ENCODE measurements at places on chromosomes 3 and 15.

DNA sequence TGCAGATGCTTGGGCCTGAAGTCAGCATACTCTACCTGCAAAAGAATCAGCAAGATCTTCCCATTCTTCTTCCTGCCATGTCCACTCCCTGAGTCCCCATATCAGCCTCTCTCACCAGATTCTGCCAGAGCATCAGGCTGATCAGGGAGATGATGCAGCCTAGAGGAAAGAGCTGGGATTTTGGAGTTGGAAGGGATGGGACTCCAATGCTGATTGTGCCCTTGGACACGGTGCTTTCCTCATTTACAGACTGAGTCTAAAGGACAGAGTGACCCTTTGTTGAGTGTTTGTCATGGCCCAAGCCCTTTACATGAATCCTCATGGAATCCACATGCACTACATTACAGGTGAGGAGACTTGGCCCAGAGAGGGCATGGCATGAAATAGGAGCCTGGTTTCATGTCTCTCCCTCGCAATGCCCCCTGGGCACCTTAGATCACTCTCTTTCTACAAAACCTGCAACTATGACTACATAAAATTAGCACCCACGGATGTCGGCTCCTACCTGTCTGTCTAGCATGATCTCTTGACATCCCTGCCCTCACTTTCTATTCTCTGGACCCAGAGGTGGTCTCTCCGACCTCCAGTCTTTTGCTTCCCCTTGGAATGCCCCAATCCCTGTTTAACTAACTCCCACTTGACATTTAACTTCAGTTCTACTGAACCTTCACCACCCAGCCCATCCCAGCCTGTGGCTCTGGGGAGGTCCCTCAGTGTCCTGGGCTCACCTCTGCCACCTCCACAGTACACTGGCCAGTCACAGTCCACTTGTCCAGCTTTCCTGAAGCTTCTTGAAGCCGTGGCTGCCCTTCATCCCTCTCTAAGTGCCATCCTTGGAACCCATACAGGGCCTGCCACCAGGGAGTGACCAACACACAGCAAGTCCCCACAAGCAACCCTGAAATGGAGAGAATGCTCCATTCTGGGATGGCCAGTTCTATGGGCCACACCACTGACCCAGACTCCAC, 173.5 kb downstream of the ABHD5 start:
- no peak for DNase-seq

GRCh38 chr3:163056874-163057497, 1560.4 kb downstream of the OTOL1 start:
- no peak for DNase-seq

GRCh38 chr15:56028430-56028829, 35.0 kb upstream of the NEDD4 start:
- no peak for DNase-seq

- DNase-seq: no peak
Observed at GRCh38 chr15:91970142-91970541, 116.6 kb downstream of the SLCO3A1 start.

GRCh38 chr3:106745344-106746168, 631.7 kb upstream of the CCDC54 start:
- DNase-seq: no peak

DNA sequence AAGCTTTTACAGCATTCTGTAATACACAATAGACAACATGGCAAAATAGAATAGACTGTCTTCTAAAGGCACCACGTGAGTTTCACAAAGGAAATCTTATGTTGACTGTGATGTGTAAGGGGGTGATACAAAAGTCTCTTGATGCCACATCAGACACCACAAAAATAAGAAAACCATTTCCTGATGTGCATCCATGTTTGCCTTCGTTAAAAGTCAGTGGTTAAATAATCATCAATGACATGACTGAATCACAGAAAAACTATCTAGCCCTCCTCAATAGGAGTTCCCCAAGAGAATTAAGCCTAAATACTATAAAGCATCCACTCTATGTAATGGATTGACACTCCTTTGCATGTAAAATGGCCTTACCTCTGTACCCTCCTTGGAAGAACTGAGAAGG, 198.6 kb upstream of the SLC2A2 start:
- DNase-seq: no peak

GRCh38 chr3:131502530-131503319, at the start of gene MRPL3:
TSS of gene MRPL3 (minus strand) at chr3:131502971. CDS start at chr3:131502821, 150 bp downstream.
- DNase-seq: peak; percentile 91

DNA sequence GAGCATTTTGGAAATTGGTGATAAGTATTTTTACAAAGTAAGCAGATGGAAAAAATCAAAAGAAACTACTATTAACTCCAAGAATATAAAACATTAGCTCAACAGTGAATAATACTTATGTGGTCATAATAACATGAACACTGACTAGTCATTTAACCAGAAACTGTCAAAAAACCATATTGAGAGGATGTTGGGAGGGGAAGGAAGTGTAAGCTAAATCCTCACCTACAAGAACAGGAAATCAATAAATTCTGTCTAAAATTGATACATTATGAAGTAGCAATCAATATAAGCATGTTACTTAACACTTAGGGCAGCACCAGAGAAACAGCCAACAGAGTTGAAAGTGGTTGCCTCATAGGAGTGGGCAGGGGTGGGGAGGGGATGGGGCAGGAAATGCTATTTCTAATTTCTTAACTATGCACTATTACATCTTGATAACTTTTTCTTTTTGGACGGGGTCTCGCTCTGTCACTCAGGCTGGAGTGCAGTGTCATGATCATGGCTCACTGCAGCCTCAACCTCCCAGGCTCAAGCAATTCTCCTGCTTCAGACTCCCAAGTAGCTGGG, 41.7 kb downstream of the CCR3 start:
- DNase-seq: no peak

GRCh38 chr3:13242364-13242737, 169.1 kb upstream of the IQSEC1 start:
- no peak for DNase-seq

DNA sequence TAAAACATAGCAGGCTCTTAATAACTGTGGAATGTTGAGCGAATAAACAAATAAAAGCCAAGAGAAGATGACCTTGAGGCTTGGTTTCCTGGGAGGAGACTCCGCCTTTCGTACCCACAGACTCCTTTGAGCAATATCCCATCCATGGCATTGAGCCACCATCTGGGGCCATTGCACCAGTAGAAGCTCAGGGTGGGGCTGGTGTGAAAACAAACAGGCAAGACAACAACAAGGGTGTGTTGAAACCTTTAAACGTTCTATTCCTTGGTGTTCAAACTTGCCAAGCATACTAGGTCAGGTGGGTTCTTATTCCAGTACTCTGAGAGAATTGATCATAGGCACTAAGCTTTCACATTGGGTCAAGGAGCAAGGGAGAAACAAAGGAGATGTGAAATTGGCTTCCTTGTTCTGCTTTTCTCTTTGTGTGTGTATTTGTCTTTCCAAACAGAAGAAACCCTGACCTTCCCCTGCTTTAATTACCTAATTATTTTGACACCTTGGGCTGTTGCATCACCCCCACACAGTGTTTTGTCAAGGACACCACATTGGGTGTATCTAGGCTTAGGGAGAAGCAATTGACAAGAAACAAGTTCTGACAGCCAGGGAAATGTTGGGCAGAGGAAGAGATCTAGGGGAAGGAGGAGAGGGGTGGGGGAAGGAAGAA, 105.1 kb upstream of the BCL6 start:
- no peak for DNase-seq

- no peak for DNase-seq
Observed at GRCh38 chr3:30400926-30401325, 205.5 kb upstream of the TGFBR2 start.

DNA sequence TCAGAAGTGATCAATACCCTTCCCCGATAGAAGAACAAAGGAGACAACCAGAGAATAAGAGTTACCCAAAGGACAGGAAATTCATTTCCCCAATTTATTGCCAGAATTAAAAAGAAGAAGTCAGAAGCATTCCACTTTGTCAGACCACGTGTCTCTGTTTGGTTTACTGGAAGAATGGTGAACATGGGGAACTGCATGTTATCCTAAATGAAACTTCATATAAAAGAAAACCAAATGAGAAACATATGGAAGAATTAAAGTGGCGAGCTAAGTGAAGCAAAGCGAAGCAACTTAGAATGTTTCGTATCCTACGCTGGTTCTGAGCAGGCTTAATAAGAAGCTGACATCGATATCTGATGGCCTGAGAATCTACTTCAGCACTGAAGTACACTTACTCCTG, 190.7 kb downstream of the MAGI1 start:
- no peak for DNase-seq

DNA sequence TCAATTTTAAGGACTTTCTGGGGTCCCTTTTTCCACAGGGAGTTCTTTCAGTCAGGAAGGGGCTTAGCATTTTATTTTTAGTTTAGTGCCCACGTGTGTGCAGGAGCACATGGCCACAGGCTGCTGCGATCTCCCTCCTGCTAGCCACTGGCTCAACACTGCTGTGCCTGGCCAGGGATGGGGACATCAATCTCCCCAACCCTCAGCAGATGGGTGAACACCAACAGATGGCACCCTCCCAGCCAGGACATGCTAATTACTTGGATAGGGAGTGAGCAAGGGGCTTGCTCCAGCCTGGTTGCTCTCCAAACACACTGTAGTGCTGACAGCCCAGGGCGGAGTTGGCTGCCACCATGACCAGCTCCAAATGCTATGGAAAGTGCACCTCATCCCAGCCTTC, 7.4 kb upstream of the RIOX2 start:
- DNase-seq: no peak

DNA sequence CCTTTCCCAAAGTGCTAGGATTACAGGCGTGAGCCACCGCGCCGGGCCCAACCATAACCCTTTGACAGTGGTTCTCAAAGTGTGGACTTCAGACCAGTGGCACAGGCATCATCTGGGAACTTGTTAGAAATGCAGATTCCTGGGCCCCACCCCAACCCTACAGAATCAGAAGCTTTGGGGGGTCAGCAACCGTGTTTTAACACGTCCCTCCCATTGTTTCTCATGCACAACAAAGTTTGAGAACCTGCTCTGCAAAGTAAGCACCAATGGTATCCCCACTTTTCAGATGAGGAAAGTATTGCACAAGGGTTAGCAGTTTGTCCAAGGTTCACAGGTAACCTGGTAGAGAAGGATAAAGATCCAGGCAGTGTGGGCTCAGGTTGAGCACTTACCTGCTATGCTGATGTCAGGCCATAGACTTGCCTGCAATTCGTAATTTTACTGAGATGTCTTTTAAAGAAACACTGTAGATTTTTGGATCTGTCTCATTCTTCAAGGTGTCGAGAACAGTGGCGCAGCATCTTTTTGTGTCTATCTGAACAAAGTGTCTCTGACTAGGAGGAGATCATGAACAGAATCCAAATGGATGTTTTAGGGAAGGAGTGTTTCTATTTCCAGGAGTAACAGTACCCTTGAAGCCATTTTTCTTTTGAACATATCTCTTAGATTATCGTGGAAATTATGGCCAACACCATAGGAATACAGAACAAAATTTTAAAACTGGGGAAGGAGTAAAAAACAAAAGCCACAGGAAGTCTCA, 2.5 kb downstream of the GXYLT2 start:
- DNase-seq: no peak

GRCh38 chr15:80594091-80594889, 100.8 kb upstream of the ABHD17C start:
- no peak for DNase-seq

- no peak for DNase-seq
Observed at GRCh38 chr3:119600732-119601131, 3.0 kb downstream of the PLA1A start.

DNA sequence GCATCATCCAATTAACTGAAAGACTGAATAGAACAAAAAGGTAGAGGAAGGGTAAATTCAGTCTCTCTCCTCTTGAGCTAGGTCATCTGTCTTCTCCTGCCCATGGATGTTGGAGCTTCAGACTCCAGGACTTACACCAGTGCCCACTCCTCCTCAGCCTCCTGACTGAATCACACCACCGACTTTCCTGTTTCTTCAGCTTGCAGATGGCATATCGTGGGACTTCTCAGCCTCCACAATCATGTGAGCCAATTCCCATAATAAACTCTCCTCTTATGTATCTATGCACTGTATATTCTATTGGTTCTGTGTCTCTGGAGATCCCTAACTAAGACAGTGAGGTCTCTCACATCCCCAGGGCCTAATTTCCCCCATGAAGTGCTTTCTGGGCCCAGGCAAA, 140.4 kb downstream of the CD47 start:
- no peak for DNase-seq

- DNase-seq: no peak
Observed at GRCh38 chr3:39021465-39022285, 30.1 kb downstream of the SCN11A start.

GRCh38 chr15:83919978-83920510, 266.1 kb downstream of the ADAMTSL3 start:
- DNase-seq: no peak

DNA sequence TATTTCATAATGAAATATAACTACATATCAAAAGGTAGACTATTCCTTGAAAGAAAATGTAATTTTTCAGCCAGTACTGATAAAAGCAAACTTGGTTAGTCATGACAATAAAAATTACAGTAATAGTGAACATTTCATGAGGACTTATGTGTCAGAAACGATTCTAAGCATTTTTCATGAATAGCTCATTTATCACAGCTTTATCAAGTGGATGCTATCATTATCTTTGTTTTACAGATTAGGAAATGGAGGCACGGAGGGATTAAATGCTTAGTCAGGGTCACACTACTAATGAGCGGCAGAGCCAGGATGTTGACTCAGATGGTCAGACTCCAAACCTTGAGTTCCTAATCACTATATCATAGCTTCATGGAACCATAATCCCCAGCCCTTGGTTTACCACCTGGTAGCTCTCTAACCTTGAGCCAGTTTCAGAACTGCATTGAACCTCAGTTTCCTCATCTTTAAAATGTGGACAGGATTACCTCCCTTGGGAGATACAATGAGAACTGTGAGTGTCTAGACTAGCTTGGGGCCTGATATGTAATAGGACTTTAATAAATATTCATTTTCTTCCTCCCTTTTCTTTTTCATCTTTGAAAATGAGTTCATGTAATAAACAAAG, 85.4 kb downstream of the TNIK start:
- DNase-seq: no peak

- DNase-seq: no peak
Observed at GRCh38 chr15:58666957-58667356, 82.5 kb downstream of the ADAM10 start.

GRCh38 chr3:108124337-108125152, 33.7 kb upstream of the CD47 start:
- peak; percentile 27 for DNase-seq

DNA sequence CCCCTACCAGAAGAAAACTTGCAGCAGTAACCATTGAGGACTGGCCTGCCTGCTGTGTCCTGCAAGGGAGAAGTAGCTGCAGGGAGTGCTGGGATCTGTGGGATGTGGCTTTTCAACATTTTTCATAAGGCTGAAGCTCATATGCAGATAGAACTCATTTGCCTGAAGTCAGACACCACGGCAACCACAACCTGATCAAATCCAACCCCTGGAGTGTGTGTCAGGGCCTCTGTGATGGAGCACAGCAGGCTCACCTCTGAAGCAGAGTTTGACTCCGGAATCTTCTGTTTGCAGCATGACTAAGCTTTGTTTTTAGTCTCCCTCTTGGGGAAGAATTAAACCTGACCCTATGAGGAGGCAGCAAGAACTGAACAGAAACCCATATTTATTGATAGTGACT, 508.7 kb downstream of the AGBL1 start:
- DNase-seq: no peak
